CD4-positive, alpha-beta T cell (primary cell): ENCODE measurements at places on chromosomes 4 and X. TPM values are rescaled to one million over a fixed set of nuclear protein-coding genes. Genes with fewer than 3 reads are reported as not detected.

The SMIM10 gene
- not detected for total RNA-seq

The RPS3A gene
- total RNA-seq = 3,925 TPM

The GUCY1B1 gene
- not detected for total RNA-seq

The TMEM31 gene
- not detected for total RNA-seq

The FMR1NB gene
- total RNA-seq = not detected

The CYLC1 gene
- not detected for total RNA-seq

The CXCL6 gene
- not detected for total RNA-seq

The XAGE2 gene
- total RNA-seq = not detected

GRCh38 chr4:184328022-184328736 lies 110.5 kb upstream of the ENPP6 start:
- no peak for DNase-seq
- no peaks in the 10 kb centered on the region for H3K36me3 ChIP-seq
- no peak overlapping the region for H3K27ac ChIP-seq

DNA sequence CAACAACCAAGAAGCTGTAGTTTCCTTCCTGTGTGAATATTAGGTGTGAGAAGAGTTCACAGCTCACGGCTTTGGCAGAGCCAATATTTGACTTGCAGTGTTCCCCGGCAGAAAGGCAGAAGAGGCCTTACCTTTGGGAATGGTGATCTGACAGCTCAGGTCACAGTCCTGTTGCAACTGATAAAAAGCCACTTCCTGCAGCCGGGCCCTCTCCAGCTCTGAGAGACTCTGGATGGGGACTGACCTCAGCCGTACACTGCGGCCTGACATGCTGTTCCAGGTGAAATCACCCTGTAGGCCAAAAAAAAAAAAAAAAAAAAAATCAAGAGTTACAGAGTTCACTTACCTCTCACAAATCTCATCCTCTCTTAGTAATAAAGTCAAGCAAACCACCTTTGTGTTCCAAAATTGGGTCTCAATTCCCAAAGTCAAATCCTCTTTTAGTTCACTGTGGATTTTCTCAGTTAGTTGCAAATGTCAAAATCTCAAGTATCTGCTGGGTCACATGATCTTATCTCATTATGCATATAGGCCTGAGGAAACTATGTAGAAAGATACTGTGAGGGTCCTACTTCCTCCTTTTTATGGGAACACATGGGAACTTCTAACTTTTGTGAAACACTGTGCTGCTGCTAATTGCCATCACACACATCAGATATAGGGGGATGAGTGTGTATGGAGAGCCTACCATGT lies 38.6 kb upstream of the AMELX start:
- no peak overlapping the region for H3K4me3 ChIP-seq
- H3K4me1 ChIP-seq = no peaks in the 10 kb centered on the region
- H3K36me3 ChIP-seq = no peaks in the 10 kb centered on the region
- H3K27me3 ChIP-seq = no peaks in the 10 kb centered on the region
- no peak for DNase-seq

DNA sequence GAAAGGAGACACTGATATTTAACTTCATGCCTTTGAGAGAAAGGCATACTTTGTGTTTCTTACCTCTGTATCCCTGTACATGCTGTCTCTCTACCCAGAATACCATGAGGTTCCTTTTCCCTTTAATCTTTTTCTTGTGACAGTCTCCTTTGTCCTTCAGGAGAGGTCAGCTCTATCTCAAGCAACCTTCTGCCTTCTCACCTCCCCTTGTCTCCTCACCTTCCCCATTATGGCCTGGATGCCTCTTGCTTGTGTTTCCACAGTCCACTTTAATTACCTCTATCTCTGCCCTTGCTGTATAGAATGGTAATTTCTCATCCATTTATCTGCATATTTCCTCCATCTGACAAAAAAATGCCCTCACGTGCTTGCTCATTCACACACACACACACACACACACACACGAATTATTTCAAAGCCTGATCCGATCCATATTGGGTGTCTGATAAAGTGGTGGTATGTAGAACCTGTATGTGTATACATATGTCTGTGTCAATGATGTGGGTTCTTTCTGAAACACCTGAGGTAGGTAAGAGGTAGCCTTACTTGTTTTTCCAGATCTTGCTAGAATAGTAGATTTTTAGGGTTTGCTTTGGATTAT lies 28.5 kb downstream of the MSN start:
- H3K4me1 ChIP-seq = peaks cover 86% of the 10 kb centered on the region
- no peak for DNase-seq
- H3K27ac ChIP-seq = peak overlapping the region; percentile 78
- no peaks in the 10 kb centered on the region for H3K27me3 ChIP-seq

GRCh38 chr4:56746639-56747038 lies 65.5 kb upstream of the HOPX start:
- H3K27me3 ChIP-seq = no peaks in the 10 kb centered on the region
- DNase-seq = no peak
- H3K36me3 ChIP-seq = no peaks in the 10 kb centered on the region
- H3K27ac ChIP-seq = no peak overlapping the region
- H3K4me3 ChIP-seq = no peak overlapping the region

- H3K27ac ChIP-seq = no peak overlapping the region
- DNase-seq = no peak
- H3K27me3 ChIP-seq = no peaks in the 10 kb centered on the region
- no peak overlapping the region for H3K4me3 ChIP-seq
These were observed 41.6 kb downstream of the NPNT start for GRCh38 chr4:105936901-105937300.

GRCh38 chr4:85147481-85148076 lies 181.1 kb upstream of the WDFY3 start:
- H3K36me3 ChIP-seq = no peaks in the 10 kb centered on the region
- H3K4me1 ChIP-seq = no peaks in the 10 kb centered on the region
- no peaks in the 10 kb centered on the region for H3K27me3 ChIP-seq
- no peak overlapping the region for H3K27ac ChIP-seq

GRCh38 chrX:51862920-51863319 lies 30.5 kb upstream of the MAGED1 start:
- no peaks in the 10 kb centered on the region for H3K27me3 ChIP-seq
- no peak for DNase-seq
- no peak overlapping the region for H3K4me3 ChIP-seq
- H3K36me3 ChIP-seq = no peaks in the 10 kb centered on the region
- H3K4me1 ChIP-seq = no peaks in the 10 kb centered on the region
- H3K27ac ChIP-seq = no peak overlapping the region

DNA sequence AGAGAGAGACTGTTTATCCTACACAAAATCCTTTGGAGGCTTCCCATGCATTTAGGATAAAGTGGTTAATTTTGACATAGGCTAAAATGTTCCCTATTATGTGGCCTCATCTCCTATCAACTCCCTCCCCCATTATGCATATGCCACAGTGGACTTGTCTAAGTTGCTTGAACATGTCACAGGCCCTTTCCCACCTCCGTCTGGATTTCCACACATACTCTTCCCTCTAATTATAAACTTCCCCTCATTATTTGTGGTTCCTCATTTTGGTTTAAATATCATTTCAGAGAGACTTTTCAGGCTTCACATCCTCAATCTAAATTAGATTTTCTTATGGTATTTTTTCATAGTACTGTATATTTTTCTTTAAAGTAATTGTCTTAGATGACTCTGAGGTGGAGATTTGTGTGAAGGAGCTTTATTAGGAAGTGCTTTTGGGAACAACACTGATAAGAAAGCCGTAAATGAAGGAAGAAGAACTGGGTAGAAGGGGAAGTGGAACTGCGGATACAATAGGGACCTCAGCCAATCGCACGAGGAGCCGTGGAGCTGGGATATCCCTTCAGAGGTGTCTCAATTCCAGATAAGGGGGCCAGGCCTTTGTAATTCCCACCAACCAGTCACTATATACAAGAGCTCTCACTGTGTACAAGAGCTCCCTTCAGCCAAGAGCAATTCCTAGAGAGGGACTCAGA lies 7.9 kb downstream of the C4orf17 start:
- H3K4me1 ChIP-seq = no peaks in the 10 kb centered on the region
- H3K4me3 ChIP-seq = no peak overlapping the region
- no peak for DNase-seq
- no peak overlapping the region for H3K27ac ChIP-seq
- H3K36me3 ChIP-seq = no peaks in the 10 kb centered on the region

DNA sequence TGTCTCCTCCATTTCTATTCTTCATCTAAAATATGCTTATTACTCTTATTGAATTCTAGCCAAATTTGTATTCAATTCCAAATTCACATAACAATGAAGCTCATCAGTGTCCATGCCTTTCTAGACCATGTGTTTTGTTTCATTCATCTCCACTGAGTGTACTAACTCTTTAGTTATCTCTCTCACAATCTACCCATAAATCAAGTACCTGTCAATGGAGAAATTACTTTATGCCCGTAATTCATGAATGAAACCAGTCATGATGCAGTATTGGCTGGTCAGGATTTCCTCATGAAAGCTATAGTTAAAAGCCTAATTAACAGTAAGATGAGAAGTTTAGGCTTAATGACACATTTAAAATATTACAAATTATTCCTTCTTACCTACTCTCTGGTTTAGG lies 12.2 kb upstream of the TMPRSS11F start:
- no peak overlapping the region for H3K4me3 ChIP-seq
- no peaks in the 10 kb centered on the region for H3K36me3 ChIP-seq
- no peaks in the 10 kb centered on the region for H3K4me1 ChIP-seq
- no peaks in the 10 kb centered on the region for H3K27me3 ChIP-seq

- DNase-seq = no peak
- H3K27me3 ChIP-seq = no peaks in the 10 kb centered on the region
- H3K4me3 ChIP-seq = no peak overlapping the region
- H3K27ac ChIP-seq = no peak overlapping the region
- H3K36me3 ChIP-seq = no peaks in the 10 kb centered on the region
These were observed 95.5 kb upstream of the KLHL13 start for GRCh38 chrX:118211891-118212816.

DNA sequence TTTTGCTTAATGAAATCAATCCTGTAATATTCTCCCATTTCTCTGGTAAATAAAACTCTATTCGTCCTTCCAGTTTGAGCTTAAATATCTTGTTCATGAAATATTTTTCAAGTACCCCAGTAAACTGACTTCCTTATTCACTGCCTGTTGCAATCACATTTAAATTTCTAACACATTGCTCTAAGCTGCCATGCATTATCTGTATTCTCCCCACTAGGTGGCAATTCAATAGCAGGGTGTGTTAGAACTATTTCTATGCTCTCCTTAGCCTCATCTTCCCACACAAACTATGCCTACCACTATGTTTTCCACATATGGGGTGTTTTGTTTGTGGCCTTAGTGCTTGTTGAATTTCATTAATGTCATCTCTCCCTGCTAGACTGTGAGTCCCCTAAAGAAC lies 377.1 kb upstream of the HS3ST1 start:
- H3K36me3 ChIP-seq = no peaks in the 10 kb centered on the region
- no peak overlapping the region for H3K4me3 ChIP-seq
- no peak overlapping the region for H3K27ac ChIP-seq
- H3K27me3 ChIP-seq = no peaks in the 10 kb centered on the region
- H3K4me1 ChIP-seq = no peaks in the 10 kb centered on the region
